Bronchial epithelial cell (primary cell): ENCODE measurements at places on chromosomes 11 and 22.
A peak's percentile ranks its signal among the peaks of the same experiment; 100 is the strongest.

- DNase-seq: no peak
These were observed 114.2 kb downstream of the KCNQ1OT1 start for GRCh38 chr11:2585566-2586086.

- DNase-seq: no peak
These were observed 43.7 kb downstream of the CD82 start for GRCh38 chr11:44608991-44609782.

DNA sequence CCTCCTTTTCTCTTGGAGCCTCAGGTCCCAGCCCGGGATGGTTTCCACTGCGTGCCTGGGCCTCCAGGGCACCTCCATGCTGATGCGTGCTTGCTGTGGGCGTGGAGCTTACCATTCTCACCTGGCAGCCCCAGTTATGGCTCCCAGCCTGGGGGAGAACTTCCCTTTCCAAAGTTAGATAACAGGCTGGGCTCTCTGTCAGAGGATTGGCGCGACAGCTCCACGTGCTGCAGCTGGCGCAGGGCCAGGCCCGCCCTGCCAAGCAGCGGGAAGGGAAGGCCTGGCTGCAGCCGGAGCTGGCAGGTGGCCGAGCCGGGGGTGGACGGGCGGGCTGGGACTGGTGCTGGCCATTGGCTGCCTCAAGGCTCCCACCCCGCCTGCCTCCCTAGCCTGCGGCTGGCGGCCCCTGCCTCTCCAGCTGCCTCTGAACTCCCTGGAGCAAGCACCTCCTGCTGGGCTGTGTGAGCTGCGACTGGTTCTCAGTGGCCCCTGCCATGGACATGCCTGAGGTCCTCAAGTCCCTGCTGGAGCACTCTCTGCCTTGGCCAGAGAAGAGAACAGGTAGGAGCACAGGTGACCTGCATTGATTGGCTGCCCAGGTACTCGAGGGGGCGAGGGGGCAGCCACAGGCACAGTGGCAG is 14.6 kb upstream of the TEF start:
- peak; percentile 89 for DNase-seq

- DNase-seq: no peak
These were observed 14.4 kb upstream of the GRK2 start for GRCh38 chr11:67251841-67252240.

GRCh38 chr11:44140805-44141204 is 45.3 kb downstream of the EXT2 start:
- no peak for DNase-seq

DNA sequence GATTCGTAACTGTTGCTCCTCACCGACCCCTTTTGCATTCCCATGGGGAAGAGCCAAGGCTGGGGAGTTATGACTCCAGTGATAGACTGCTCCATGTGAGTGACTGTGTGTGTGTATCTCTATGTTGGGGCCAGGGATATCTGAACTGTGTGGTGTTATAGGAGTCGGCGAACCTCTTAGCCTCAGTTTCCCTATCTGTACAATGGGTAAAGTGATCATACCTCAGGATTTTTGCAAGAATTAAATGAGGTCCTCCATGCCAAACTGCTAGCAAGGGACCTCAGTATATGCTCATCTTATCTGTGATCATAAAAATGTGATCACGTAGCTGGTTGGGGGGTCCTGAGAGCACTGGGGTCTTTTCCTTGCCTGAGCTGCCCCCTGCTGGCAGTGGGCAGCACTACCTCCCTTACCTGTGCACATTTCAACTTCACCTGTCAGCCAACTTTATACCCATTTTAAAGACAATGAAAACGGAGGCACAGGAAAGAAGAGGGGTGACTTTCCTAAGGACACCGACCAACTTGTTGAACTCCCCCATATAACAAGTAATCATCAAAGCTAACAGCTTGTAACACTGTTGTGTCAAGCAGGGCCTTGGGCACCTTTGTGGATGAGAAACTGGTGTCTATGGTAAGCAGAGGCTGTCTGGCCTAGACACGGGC is 1.4 kb upstream of the DPP3 start:
- peak; percentile 25 for DNase-seq

- DNase-seq: no peak
These were observed 673 bp upstream of the PANX2 start for GRCh38 chr22:50169774-50170341.

DNA sequence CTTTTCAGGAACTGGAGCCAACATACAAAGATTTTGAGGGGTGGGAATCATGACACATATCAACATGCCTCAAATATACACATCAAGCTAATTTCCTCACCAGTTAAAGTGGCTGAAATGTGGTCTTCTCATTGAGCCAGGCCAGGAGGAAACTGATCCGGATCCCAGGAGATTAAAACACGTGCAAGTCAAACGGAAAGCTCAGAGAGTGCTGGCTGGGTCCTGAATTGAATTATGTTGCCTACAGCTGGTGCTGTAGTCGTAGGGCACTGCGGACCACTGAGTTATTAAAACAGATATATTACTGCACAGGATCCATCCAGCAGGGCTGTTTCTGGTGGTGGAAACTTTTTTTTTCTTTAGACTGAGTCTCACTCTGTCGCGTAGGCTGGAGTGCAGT is 14.1 kb upstream of the WNT7B start:
- no peak for DNase-seq

GRCh38 chr22:44291265-44291664 is 21.5 kb downstream of the SHISAL1 start:
- no peak for DNase-seq

DNA sequence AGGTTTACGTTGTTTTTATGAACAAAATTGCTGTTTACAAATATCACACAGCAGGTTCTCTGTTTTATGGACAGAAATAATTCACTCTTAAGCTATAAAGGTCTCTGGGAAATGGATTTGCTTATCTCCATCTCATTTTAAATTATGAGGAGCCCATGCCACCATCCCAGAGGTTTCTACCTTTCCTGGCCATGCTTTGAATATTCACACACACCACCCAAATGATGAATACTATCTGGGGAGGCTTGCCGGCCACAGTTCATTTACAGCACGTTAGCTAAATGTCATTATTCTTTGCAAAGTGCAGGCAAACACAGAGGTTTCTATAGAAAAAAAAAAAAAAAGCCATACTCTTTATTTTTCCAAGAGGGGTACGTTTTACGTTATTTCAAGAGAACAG is 1446.7 kb downstream of the FAM181B start:
- no peak for DNase-seq

DNA sequence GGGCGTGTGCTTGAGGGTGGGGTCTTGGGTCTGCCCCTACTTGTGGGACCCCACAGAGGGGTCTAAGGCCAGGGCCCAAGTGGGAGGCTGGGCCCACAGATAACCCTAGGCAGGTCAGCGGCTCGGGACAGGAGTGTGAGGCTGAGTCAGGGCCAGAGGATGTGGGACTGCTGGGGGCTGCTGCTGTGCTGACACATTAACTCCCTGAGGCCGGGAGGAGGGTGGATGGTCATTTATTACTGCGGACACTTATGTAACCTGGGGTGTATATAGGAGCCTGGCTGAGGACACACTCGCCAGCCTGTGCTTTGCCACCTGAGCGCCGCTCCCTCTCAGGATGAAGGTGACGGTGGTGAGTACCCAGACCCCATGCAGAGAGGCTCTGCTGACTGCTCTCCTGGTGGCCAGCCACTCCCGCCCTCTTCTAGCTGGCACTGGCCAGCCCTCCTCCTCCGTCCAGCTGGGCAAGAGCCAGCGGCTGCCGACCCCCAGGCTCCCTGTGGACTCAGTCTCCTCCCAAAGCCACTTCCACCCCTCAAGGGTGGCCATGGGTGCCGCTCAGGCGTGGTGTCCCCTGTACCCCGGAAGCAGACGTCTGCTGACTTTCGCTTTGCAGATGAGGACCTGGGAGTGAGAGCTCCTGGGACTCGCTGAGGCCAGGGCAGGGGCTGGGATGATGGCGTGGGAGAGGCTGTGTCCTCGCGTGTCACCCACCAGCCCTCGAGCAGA is at the start of gene MIOX:
Gene MIOX, plus strand, starts transcription at position 299 of the 729 bp plus-strand sequence. Its CDS starts 39 bp downstream, at position 338.
- no peak for DNase-seq

GRCh38 chr22:30596199-30596598 is 4.5 kb upstream of the PES1 start:
- no peak for DNase-seq

DNA sequence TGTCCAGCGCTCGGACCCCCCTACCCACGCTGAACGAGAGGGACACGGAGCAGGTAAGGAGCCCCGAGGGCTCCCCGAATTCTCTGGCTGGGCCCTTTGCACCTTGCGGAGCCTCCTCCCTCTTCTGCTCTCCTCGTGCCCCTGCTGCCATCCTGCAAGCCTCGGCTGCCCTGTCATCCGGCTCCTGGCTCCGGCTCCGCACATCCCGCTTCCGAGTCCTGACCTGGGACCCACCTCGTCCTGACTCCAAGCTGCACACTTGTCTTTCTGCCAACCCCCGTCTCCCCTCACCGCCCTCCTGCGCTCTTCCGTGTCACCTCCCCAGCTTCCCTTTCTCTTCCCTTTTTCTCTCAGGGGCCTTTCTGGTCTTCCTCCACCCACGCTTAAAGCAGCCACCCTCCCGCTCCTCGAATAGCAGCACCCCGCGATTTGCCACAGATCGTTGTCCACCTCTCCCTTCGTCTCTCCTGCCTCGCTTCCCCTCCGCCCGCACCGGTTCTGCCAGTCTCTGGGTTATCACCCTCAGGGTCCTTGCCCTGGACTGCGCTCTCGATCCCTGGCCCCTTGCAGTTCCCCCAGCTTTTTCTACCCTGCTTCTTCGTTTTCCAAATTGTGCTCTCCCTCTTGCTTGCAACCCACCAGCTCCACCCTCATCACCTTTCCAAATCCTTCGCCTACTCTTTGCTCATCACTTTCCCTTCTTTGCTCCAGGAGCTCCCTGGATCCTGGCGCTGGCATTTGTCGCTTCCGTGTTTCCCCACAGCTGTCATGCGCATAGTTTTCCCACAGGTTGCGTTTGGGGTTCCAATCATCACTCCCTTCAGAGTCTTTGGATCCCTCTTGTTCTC is 822 bp downstream of the MARK2 start:
- DNase-seq: no peak

DNA sequence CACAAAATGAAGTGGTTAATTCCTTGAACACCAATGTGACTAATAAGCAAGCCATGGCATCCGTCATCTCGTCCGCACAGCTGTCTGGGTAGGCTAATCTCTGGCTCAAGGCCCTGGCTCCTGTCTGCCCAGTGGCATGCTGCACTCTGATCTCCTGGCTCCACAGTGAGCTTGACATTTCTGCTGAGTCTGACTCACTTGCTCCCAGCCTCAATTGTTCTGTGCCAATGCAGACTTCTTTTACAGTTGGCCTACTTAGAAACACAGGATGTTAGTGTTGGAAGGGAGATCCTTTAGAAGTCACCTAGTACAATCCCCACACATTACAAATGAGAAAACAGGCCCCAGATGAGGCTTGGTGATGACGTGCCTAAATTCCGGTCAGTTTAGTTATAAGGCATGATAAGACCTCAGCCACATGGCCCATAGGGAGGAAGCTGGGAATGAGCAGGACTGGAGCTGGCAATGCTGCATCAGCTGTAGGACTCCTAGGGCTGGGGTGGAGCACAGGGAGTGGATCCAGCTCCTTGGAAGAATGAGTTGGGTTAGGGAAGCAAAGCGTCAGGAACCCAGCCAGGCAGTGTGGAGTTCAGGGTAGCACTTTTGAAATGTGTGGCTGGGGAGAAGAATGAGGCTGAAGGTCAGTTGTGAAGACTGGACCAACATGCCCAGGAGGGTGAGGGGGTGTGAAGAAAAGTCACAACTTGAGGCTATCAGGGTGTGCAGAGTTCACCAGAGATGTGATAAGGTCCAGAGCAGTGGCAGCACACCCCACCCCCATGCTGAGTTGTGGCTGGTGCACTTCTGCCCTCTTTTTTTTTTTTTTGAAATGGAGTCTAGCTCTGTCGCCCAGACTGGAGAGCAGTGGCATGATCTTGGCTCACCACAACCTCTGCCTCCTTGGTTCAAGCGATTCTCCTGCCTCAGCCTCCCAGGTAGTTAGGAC is 70.2 kb upstream of the EED start:
- peak; percentile 95 for DNase-seq

DNA sequence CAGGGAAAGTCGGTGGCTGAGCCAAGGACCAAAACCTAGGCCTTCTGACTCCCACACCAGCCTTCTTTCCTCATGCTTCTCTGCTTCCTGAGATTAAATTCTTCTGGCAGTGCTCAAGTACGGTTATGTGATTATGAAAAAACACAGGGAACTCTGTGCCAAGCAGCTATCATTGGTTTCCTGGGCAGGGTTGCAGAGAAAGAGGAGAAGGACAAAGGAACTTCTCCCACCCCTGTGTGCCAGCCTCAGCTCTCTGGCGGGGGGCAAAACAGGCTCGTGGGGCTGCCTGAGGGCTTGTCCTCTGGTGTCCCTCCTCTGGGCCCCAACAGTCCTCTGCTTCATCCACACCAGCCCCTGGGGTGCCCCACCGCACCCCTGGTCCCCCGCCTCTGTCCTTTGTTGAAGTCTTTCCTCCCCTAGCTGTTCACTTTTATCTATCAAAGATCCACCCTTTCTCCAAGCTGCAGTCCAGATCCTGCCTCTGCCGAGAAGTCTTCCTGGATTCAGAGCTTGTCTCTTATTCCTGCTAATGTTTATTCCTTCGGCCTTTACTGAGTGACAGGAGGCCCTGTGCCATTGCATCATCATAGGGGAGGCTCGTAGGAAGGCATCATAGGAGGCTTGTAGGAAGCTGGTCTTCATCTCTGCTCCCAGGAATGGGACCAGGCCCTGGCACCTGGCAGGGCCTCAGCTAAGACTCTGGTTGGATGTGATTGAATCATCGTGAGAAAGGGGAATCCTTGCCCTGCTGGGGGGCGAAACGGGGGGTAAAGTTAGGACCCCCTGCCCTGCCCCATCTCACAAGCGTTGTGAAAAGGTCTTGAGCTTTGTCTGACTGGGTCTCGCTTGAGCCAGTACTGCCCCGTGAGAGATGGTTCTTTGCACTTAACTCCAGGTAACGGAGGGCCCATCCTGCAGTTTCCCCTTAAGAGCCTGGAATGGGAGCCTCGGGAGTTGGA is 11.5 kb upstream of the FTH1 start:
- DNase-seq: no peak

DNA sequence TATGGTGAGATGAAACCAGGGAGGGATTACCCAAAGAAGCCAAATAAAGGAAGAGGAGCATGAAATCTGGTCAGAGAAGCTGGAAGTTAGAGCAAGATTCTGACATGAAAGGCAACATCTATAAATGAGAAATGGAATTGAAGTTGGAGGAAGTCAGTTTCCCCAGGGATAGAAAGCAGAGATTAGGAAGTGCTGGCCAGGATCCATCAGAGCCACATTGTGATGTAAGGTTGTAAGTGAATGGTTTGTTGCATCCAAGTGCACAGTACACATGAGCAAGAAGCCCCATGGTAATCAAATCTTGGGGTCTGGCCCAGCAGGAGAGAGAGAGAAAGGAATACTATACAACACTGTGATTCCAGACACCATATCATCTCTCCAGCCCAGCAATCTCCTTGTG is 6.6 kb upstream of the NLRP10 start:
- no peak for DNase-seq
